Stimulated activated CD8-positive, alpha-beta memory T cell treated with anti-CD3 and anti-CD28 coated beads, Interleukin-4, amount 100 ng/mL, for 24 hours (primary cell): ENCODE measurements at places on chromosomes 12 and 14.

DNA sequence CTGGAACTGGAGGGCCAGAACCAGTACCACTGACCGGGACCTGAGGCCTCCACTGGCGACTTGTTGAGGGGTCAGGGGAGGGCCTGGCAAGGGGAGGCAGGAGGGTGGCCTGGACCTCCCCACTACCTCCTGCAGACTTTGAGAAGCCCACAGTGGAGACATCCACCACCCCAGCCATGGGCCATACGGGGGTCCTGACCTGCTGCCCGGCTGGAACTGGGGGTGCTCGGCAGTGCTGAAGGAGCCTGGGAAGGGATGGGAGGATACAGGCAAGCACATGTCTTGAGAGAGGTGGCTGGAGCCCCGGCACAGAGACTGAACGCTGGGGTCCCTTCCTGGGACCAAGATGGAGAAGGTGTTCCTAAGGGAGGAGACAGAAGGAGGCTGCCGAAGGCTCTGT is 14.3 kb downstream of the NGB start:
- no peak for DNase-seq

DNA sequence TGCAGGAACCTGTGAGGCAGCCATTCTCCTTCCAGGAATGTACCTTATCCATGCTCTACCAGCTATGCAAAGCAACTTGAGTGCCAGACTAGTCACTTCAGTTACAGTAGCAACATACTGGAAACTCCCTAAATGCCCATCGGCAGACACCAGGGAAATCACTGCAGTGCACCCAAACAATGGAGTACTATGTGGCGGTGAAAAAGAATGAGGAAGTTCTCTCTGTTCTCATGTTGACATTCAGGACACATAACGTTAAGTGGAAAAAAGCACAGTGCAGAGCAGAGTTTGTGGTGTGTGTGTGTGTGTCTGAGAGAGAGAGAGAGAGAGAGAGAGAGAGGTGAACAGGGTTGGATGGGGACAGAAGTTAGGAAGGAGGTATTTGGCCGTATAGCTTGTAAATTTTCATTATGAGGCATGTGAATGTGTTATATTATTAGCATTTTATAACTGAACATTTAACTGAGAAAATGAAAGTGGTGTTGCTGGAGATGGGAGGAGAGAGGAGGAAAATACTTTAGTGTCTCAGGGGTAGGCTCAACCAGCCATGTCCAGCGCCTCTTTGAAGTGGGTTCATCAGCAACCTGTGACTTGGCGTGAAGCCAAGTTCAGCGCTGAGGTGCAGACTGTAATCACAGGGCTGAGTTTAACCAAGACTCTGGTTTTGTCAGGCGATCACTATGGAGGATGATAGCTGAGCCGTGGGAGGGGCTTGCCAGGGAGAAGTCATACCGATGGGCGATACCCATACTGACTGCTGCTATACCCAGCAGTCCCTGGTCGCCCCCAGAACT is 17.3 kb downstream of the TNFAIP2 start:
- DNase-seq: no peak

DNA sequence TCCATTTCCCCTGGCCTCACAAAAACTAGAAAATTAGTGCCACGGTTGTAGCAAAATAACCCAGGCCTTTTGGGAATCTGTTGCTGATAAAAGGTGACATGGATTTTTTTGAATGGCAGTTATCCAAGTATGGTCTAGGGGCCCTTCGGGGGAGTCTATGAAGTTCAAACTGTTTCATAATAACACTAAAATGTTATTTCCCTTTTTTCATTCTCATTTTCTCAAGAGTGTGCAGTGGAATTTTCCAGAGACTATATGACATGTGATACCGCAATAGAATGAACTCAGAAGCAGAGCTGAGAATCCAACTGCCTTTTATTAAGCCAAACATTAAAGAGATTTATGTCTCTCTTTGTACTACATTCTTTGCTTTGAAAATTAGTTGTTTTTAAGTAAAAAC is 26.9 kb downstream of the GSTZ1 start:
- DNase-seq: no peak

- no peak for DNase-seq
Measured at GRCh38 chr12:42603246-42603990, 13.9 kb upstream of the PRICKLE1 start.

GRCh38 chr14:96065661-96066459 is 26.7 kb downstream of the C14orf132 start:
- no peak for DNase-seq

DNA sequence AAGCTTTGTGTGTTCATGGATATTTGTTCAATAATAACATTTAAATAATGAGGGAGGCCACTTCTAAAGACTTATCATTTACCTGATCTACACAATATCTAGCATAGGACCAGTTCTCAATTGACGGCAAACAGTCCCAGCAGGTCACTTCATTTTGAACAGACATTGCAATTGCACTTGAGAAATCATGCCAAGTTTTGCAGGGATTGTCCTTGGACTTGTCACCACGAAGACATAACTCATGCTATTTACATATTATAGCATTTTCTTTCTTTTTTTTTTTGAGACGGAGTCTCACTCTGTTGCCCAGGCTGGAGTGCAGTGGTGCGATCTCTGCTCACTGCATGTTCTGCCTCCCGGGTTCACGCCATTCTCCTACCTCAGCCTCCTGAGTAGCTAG is 34.5 kb upstream of the BICD1 start:
- no peak for DNase-seq

DNA sequence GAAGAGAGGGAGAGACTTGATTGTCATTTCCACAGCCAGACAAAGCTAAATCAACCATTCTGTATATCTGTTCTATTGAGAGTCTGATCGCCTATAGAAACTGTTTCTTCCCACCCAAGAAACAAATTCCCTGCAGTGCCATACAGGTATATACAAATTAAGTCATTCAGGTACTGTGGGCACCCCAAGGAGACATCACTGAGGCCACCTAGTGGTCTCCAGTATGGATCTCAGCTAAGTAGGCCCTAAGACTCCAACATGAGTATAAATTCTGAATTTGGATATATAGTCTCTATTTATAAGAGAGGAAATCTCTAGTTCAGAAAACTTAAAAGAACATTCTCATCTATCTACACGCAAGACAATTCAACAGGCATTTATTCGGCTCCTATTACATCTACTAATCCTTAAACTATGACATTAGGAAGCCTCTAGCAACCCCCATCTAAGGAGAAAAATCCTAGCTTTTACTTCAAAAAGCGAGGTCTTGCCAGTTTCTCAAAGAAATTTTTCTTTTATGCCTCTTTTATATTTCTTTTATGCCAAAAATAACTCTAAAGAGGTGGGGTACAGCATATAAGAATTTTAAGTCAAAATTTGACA is 62.6 kb downstream of the DCAF5 start:
- DNase-seq: peak; percentile 6

- no peak for DNase-seq
Measured at GRCh38 chr14:50025776-50026175, 90.6 kb downstream of the VCPKMT start.

- no peak for DNase-seq
Measured at GRCh38 chr12:103901518-103902173, 28.6 kb upstream of the HSP90B1 start.

GRCh38 chr14:78764645-78765044 is 594.5 kb downstream of the NRXN3 start:
- DNase-seq: no peak

GRCh38 chr12:52600071-52600470 is 1.2 kb downstream of the KRT72 start:
- DNase-seq: no peak

DNA sequence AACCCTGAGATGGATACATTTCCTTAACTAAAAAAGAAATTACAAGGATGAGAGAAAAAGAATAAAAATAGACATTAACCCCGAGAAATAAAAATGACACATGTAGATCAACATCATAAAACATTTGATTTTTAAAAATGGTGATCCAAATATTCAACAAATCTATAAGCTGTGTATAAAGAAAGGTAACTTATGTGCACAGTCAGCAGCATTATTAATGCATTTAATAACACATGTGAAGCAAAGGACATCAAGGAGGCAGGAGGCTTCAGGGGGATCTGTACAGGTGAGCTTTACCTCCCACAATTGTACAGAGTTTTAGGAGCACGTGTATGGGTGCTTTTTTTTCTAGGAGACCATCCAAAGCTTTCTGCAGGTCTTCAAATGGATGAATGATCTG is 76.1 kb downstream of the MED13L start:
- no peak for DNase-seq

- no peak for DNase-seq
Measured at GRCh38 chr12:77678621-77679020, 152.1 kb upstream of the NAV3 start.

DNA sequence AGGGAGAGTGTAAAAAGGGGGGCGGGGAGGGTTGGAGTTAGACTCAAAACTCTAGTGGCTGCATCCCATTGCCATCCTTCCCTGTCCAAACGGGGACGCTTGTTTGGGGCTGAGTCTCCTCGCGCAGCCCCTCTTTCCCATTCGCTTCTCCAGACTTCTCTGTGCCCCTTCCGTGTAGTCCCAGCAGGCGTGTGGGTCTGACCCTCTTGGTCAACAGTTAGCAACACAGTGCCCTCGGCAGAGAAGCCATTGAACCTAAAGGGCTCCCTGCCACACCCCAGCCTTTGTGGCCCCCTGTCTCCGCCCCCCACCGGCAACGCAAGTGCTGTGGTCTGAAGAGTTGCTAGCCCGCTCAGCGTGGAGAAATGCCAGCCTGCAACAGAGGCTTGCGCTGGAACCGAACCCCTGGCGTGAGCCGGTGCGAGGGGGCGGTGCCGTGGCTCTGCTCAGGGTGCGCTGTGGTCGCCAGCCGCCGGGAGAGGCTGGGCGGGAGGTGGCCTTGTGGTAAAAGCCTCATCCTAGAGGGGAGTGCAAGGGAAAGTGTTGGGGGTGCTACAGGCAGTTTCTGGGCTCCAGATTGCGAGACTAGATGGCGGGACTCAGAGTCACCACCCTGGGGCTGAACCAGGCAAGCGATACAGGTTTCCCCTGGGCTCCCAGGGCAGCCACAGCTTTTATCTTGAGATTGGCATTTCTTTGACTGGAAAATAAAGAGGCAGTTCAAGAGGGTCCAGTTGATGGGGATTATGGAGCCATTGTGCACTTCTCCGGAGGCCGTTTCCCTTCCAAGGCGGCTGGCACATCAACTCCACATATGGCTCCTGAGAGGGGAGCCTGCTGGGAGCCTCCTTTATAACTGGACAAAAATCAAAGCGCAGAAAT is 2.1 kb downstream of the PLXNC1 start:
- peak; percentile 31 for DNase-seq

GRCh38 chr14:24784981-24785380 is 151.0 kb upstream of the GZMB start:
- no peak for DNase-seq

GRCh38 chr12:11765421-11765816 is 115.9 kb downstream of the ETV6 start:
- DNase-seq: no peak

- DNase-seq: no peak
Measured at GRCh38 chr12:76777765-76778216, 13.9 kb downstream of the ZDHHC17 start.

- DNase-seq: peak; percentile 25
Measured at GRCh38 chr14:106845286-106846087, 1319.1 kb downstream of the TMEM121 start.

GRCh38 chr14:59272633-59273032 is 84.2 kb downstream of the DAAM1 start:
- no peak for DNase-seq

- no peak for DNase-seq
Measured at GRCh38 chr12:16358878-16359277, 11.4 kb downstream of the MGST1 start.

DNA sequence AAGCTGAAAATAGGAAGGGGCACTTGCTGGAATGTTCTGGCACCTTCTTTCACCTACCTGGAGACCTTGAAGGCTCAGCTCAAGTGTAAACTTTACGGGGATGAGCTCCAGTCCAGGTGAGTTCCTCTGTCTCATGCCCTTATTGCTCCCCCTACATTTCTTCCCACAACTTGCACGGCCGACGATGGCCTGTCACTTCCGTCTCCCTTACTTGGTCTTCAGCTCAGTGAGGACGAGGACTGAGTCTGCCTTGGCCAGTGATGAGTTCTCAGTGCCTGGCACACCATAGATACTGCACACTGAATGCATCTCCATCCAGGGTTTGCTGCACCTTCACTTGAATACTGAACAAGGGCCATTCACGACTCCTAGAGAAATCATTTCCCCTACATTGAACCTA is 21.4 kb downstream of the ADGRD1 start:
- DNase-seq: no peak

- no peak for DNase-seq
Measured at GRCh38 chr14:68448252-68448902, 344.5 kb downstream of the ZFP36L1 start.

DNA sequence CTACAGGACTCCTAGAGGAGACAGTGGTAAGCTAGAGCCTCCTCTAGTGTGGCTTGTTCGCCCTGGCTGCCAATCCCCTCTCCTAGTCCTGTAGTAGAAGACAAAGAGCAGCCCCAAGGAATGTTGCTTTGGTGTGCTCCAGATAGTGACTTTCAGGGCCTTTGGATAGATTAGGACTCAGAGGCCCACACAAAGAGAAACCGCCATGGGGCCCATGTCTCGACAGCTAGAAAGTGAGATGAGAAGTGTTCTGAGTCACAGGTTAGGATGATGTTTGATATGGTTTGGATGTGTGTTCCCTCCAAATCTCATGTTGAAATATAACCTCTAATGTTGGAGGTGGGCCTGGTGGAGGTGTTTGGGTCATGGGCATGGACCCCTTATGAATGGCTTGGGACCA is 51.8 kb upstream of the JDP2 start:
- DNase-seq: no peak

GRCh38 chr14:102758087-102758486 is 19.2 kb upstream of the TRAF3 start:
- DNase-seq: no peak

GRCh38 chr12:112010415-112011344 is 2.3 kb downstream of the TMEM116 start:
- DNase-seq: no peak

DNA sequence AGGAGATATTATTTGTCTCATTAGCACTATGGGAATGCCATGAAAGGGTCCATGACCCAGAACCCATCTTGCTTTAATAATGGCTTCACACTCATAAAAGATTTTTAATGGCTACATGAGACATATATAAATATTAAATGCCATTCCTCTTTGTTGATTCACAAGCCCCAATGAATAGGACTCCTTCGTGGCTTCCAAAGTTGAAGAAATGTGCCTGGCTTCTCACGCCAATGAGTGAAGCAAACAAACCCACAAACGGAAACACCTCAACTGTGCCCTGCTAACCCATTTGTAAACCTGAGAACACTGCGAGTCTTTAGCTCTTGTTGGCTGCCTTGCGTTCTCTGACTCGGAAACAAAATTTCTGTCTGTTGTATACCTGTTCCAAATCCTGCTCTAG is 381.7 kb upstream of the DDHD1 start:
- no peak for DNase-seq

GRCh38 chr14:86955771-86956354 is 1037.1 kb downstream of the GALC start:
- no peak for DNase-seq

- no peak for DNase-seq
Measured at GRCh38 chr14:60211153-60211552, 37.9 kb upstream of the PPM1A start.

- DNase-seq: no peak
Measured at GRCh38 chr12:92695056-92695455, 7.7 kb upstream of the PLEKHG7 start.
